T-helper 17 cell (primary cell): ENCODE measurements at places on chromosomes 6 and 20. TPM values are rescaled to one million over a fixed set of nuclear protein-coding genes. Genes with fewer than 3 reads are reported as not detected.

- no peak for DNase-seq
Observed at GRCh38 chr6:138393871-138394783, 9.9 kb upstream of the HEBP2 start.

Gene CCDC170
- total RNA-seq: not detected

GRCh38 chr6:111157412-111157811 is 70.1 kb downstream of the SLC16A10 start:
- DNase-seq: no peak

Gene FOXS1
- total RNA-seq: not detected

DNA sequence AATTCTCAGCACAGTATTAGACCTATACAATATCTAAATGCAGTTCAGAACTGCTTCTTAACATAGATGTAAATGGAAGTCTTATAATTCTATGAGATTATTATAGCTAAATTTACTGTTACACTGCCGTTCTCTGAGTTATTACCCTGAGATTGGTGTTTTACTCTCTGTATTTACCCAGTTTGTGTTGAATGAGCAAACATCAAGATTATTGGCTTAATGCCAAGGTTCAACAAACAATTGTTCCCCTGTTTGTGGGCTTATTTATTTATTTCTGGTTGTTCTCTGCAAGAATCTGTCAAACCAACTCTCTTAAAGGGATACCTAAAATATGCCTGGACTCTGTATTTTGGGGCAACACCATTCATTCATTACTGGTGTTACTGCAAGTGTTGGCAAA is 5.2 kb upstream of the STMND1 start:
- no peak for DNase-seq

DNA sequence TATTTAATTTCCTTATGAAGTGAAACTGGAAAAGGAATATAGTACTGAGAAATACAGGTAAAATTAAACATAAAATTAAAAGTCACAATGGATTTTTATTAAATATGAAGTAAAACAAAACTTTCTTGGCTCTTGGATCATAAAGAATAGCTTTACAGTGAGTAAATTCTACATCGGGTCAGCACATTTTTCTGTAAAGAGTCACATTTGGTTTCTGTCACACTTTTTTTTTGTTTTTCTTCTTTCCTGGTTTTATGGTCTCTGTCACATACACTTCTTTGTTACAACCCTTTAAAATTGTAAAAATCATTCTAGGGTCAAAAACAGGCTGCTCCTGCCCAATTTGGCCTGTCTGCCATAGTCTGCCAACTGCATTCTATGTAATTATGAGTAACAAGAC is 254.4 kb upstream of the POU3F2 start:
- DNase-seq: no peak

Gene TBX18
- not detected for total RNA-seq

DNA sequence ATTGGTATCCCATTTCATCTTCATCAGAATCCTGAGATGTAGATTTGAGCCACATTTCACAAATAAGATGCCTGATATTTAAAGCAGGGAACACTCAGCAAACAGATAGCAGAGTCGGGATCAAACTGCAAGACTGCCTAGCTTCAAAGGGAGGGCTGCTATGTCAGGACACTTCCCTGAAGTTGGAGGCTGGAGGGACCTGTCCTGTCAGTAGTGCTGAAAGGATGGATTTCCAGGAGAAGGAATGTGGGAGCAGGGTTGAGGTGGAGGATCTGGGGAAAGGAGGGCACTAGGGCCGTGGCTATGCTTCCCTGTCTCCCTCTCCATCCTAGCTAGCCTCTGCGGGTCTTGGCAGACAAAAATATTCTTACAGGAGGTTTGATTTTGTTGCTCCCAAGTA is 32.2 kb downstream of the COX4I2 start:
- no peak for DNase-seq

Gene TBXT
- not detected for total RNA-seq

Gene RAET1L
- total RNA-seq: not detected

DNA sequence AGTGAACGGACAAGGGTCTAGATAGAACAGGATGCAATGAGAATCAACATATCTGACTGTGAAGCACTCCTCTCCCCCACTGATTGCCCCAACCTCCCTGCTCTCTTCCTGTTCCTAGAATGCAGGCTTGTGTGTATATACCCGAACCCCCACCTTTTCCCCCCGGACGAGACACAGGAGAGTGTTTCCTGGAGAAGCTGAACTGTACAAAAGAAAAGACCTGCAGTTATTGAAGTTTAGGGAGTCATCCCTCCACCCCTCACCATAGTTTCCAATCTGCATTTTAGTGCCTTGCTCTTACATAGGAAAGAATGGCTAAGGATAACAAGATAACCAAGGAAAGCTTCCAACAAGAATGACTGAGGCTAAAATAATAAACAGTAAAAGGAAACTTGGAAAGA is 55.5 kb upstream of the PDE10A start:
- no peak for DNase-seq

- no peak for DNase-seq
Observed at GRCh38 chr6:8731874-8732273, 296.5 kb upstream of the SLC35B3 start.

GRCh38 chr6:7911345-7911725 is 747 bp upstream of the TXNDC5 start:
- no peak for DNase-seq

DNA sequence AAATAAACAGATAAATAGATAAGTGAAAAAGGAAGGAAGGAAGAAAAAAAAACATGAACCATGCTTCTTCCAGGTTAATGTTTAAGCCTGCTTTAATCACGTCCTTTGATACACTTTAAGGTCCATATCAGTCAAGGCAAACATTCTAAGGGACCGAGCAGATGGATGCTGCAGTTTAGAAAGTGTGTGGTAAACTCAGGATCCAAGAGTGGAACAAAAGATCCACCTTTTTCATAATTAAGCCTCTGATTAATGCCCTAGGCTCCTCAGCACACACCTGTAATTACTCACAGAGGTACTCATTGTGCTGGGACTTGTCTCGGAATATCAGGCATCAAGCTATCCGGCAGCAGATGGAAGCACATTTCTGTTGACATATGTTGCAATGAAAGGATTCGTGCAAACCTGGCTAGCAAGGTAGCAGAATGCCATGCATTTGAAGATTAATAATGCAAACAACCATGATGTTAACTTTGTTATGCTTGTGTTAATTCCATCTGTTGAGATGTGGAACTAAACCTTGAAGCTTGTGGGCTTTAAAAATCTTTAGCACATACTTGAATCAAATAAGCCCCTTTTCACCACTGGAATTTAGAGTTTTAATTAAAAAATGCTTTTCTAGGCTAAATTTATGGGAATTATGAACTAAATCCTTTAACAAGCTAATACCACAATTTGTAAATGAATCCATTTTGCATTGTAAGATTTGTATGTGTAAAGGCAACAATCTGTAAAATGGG is 163.7 kb downstream of the RALGAPA2 start:
- no peak for DNase-seq

DNA sequence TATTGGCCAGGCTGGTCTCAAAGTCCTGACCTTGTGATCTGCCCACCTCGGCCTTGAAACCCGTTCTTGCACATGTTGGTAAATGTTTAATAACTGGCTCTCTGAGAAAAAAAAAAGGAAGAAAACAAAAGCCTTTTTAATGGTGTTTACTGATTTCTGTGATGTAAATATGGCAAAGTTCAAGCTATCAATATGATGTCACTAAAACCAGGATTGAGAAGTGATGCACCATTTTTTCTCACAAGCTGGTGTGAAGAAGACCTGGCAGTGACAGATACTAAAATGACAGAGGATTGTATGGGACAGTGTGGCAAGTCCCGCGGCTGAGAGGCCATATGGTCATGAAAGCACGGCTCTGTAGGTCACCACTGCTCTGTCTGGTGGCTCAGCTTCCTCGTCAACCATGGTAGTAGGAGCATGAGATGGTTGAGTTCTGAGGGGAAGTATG is 196.3 kb upstream of the SUPT3H start:
- no peak for DNase-seq

GRCh38 chr6:137808191-137808590 is 58.9 kb upstream of the TNFAIP3 start:
- DNase-seq: no peak
